RWPE2 (cell line): ENCODE measurements at places on chromosomes 2 and 18.

DNA sequence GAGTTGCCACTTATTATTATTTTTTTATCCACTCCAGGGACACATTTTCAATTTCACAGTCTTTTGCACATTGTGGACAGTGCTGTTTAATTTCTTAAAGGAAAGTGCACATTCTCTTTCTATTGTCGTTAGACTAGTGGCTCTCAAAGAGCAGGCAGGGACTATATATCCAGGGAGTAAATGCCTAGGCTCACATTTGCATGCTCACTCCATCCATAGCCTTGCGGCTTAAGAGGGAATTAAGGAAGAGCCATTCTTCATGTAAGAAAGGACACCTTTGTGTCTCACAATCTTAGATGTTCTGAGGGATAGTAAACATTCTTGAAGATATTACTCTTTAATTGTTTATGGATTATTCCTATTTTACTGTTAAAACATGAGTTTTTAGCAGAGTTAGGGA is 70.8 kb downstream of the FIGN start:
- no peak for DNase-seq

- DNase-seq, result no peak
These were observed 4.2 kb upstream of the USP14 start for GRCh38 chr18:154151-154550.

GRCh38 chr2:197994751-197995150 is 190.4 kb downstream of the PLCL1 start:
- DNase-seq, result no peak

- DNase-seq, result no peak
These were observed 533.7 kb downstream of the TDRD15 start for GRCh38 chr2:21657445-21657844.

DNA sequence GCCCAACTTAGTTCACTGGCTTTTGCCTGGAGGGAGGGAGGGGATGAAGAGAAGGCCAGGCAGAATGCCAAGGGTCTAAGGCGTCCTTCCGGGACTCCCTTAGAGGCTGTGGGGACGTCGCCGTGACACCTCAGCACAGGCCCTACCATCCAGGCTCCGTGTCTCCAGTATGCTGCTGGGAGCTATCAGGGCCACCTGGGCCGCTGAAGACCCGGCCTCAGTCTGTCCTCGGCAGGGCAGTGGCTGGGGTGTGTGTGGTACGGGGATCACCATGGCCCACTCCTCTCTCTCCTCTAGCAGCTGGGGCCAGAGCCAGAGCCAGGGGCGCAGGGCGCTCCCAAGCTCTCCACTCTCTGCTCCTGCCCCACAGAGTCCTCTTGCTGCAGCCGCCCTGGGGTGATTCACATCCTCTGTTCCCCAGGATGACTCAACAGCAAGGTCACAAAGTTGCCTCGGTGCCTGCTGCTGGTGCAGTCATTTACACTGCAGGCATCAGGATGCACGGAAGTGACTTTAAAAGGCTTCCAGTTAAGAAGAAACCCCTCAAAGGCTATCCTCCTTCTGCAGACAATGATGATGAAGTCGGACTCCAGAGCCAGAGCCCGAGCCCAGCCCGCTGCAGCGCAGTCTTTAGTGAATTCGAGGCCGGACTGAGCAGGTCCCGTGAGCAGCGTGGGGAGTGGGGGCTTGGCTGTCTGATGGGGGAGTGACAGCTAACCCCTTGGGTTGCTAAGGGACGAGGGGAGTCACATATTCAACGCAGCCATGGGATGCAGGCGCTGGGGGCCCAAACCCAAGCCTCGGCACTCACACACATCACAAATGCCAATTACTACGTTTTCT is 31.9 kb downstream of the SNORC start:
- peak; percentile 83 for DNase-seq
